Activated CD8-positive, alpha-beta memory T cell treated with anti-CD3 and anti-CD28 coated beads for 4 hours (primary cell): ENCODE measurements at places on chromosomes 13 and 19.
A peak's percentile ranks its signal among the peaks of the same experiment; 100 is the strongest.

DNA sequence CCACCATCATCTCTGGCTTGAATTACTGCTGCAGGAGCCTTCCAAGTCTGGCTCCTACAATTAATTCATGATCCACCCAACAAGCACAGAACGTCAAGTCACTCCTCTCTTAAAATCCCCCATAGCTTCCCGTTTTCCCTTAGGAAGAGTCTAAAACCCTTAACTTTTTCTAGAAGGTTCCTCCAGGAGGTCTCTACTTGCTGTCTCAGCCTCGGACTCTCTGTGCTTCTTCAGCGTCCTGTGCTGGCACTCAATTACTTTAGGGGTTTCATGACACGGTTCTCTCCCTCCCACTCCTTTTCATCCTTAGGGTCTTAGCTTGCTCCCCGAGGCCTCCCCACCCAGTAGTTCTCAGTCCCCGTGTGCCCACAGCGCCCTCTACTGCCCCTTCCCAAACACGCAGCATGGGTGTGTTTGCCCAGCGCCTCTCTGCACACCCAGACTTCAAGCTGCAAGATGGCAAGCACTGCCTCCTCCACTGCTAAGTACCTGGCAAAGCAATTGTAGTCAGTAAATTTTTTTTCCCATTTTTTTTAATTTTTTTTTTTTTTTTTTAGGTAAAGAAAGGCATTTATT is 25.8 kb upstream of the MAP3K10 start:
- peak; percentile 46 for DNase-seq

DNA sequence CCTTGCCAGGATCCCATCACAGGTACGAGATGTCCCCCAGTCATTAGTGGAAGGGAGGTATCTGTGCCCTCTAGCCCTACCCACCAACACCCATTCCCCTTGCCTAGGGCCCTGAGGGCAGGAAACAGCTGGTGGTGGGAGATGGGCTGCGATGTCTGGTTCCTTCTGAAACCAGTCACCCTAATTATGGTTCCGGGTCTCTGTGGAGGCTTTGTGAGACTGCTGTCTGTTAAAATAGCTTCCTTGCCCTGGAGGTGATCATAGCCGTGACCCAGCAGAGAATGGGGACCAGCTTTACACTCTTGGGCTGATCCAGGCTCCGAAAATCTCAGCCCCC is 5.5 kb downstream of the ALDH16A1 start:
- no peak for DNase-seq

DNA sequence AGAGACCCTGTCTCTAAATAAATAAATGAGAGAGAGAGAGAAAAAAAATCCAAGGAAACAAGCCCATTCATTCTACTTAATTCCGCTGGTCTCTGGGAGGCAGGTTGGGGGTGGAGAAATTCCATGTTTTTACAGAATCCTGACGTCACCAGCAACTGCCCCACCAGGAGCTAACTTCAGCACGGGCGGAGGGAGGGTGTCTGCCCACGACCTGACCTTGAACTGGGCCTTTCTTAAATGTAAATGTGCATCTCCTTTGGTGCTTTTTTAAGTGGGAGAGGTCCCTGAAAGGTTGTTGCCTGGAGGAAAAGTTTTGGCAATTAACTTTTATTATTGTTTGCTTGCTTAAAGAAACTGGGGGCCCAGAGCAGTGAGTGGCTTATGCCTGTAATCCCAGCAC is 15.5 kb downstream of the KLF2 start:
- no peak for DNase-seq

- DNase-seq = peak; percentile 46
Measured at GRCh38 chr19:55166530-55167268, at the start of gene DNAAF3. TSS of gene DNAAF3 (minus strand) at chr19:55166613. CDS start at chr19:55166413, 200 bp downstream.

GRCh38 chr19:13823901-13824300 is 28.7 kb downstream of the ZSWIM4 start:
- no peak for DNase-seq

- DNase-seq = no peak
Measured at GRCh38 chr19:49624967-49625910, 14.7 kb downstream of the RRAS start.

- no peak for DNase-seq
Measured at GRCh38 chr19:28424077-28424476, 788.9 kb downstream of the UQCRFS1 start.

DNA sequence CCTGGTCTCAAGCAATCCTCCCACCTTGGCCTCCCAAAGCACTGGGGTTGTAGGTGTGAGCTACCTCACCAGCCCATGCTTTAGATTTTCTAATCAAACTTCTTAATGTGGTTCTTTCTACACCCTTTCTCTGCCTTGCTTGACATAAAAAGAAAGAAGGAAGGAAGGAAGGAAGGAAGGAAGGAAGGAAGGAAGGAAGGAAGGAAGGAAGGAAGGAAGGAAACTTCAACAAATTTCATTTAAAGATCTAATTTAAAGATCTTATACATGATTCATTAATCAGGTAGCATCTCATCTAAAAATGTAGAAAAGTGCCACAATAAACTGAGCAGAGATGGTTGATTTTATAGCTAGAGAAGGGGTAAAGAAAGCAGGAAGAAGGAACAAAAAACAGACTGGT is 215.0 kb downstream of the DIAPH3 start:
- DNase-seq = no peak

DNA sequence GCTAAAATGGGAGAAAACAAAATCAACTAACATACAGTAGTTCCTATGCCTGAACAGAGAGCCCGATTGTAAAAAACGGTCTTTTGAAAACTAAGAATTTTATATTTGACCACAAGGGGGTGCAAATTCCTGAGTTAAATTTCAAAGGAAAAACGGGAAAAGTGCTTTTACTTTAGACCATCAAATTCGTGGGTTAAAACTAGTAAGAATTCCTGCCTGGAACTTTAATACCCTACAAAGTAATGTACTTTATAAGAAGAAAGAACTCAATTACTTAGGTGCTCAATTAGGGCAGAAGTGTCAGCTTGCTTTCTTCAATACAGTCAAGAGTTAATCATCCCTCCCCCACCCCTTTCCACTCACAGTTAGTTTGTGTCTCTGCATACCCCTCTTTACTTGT is 69.8 kb downstream of the KCNRG start:
- DNase-seq = no peak

GRCh38 chr13:65461590-65461989 is 1768.5 kb downstream of the PCDH9 start:
- DNase-seq = no peak

DNA sequence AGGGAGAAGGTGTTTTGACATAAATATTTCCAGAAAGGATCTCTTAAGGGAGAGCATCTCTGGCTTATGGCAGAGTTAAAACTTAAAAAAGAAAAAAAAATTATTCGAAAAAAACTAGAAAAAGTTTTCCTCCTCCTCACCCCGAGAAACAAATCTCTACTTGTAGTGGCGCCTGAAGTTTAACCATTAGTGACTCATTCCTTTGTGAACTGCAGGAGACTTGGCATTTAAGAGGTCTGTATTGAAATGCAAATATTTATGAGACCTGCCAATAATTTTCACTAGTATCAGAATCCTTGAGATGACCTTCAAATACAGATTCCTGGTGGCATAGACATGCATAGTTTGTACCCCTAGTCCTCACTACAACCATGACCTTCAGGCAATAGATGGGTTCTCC is 64.9 kb upstream of the MED4 start:
- DNase-seq = no peak

DNA sequence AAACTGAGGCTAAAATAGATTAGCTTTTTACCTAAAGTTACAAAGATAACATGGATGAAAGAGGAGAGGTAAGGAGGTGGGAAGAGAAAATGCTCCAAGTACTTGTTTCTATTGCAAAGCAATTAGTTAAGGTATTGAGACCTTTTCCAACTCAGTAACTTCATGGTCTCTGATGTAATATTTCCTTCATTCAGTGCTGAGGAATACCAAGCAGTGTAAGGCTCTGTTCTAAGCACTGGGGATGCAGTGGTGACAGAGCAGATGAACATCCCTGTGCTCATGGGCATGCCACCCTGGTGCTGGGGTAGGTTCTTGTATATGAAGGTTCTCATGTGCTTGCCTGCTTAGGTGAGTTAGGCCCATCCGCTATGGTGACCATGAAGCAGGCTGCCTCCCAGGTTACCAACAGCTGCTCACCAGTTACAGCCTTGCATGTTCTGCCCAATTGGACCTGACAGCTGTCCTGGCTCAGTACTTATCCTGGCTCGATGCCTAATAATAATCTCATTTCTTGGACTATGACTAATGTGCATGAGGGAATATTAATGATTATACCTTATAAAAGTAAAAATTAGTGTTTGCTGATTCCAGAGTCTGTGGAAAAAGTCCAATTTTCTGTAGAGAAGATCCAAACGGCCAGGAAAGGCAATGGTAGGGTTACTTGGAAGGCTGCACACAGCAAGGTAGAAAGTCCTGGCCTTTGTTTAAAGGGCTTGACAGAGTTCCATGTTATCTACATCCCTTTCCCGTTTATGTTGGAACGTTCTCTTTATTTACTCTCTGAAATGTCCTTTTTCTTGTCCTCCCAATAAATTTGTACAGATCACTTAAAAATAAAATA is 48.3 kb downstream of the LATS2 start:
- no peak for DNase-seq

DNA sequence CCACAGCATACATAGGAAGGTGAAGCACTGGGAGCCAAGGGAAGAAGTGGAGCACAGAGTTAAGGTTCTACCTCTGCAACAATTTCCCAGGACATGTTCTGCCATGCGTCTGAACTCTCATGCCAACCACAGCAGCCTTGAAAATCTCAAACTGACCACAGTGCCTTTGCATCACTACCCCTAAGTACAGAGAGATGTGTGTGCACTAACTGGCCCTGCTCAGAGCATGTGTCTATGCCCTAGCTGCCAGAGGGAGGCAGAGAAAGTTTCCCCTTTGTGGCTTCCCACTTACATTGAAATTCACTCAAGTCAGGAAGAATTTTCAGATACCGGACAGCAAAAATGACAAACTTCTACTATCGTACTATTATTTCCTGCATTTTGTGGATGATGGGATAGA is 26.8 kb upstream of the WDFY2 start:
- no peak for DNase-seq

DNA sequence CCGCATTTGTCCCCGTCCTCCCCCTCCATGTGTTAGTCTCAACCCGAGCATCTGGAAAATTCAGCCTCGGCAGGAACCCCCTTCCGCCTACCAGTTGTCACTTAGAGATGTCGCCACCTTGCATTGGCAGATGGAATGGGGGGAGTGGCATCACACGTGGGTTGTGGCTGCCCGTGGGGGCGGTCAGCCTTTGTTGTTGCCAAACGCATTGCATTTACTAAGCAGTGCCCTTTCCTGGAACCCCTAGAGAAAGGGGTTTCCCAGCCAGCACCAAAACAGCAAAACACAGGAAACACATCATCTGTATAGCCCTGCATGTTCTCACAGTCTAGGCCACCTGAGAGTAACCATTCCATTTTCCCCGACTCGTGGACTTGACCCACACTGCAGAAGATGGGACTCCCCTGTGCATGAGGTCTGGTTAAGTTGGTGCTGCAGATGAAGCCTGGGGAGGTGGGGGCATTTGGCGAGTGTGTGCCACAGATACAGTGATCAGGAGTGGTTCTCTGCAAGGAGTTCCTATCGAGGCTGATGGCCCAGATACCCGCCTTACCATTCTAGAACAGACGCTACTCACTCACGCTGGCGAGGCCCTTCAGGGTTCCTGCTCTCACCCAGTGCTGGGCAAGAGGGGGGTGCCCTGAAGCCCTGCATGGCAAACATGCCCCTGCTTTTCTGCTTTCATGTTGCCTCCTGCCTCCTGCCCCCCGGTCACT is 38.3 kb downstream of the TMED1 start:
- DNase-seq = peak; percentile 89

DNA sequence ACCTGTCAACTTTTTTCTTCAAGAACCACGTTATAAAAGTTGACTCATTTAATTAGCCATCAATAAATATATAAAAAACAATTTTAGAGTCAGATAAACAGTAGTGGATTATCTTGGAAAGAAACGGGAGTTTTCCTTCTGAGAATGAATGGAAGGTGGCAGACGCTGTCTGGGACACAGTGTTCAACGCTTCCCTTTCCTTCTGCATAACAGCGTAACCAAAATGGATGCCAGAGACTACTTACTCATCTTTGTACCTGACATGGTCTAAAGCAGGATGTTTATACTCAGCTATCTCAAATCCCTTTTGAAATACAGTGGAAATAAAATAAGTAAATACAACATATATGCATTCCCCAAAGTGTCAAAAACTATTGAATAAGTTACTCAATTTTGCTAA is 195.2 kb downstream of the LHFPL6 start:
- DNase-seq = no peak

DNA sequence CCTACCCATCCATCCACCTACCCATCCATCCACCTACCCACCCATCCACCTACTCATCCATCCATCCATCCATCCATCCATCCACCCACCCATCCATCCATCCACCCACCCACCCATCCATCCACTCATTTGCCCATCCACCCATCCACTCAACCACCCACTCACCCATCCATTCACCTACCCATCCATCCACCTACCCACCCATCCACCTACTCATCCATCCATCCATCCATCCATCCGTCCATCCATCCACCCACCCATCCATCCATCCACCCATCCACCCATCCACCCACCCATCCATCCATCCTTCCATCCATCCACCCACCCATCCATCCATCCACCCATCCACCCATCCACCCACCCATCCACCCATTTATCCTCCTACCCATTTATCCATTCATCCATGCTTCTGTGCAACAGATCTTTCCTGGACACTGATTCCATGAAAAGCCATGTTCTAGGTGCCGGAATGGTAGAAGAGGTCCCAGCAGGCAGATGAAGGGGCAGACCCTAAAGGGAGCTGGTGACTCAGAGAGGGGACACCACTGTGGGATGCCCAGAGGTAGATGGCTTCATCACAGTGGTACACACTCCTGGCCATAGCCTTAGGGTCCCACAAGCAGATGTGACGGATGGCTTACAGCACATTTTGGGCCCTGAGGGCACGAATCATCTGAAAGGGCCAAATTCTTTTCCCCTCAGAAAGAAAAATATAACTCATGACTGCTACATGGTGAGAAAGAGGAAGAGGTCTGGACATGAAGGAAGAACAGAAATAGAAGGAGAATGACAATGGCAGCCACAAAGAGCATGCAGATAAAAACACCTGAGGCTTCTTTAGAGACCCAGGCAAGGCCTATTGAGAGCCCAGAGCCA is 76.0 kb downstream of the KCTD15 start:
- DNase-seq = no peak

DNA sequence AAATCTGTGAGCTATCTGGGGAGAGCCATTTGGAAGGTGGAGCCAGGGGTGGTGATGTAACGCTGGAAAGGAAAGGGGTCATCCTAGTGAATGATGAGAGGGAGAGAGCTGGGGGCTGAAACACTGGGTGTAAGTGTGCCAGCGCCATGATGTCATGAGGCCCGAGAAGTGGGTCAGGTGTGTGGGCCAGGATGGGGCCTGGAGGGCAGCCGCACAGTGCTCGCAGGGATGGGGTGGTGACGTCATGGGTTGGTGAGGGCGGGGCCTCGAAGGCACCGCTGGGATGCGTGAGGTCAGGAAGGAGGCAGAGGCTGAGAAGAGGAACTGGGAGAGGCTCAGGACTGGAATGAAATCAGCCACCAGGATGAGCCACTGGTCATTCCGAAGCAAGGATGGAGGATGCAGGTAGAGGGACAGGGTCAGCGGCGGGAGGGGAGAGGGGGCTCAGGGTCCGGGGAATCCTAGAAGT is 4.4 kb downstream of the CCDC61 start:
- DNase-seq = no peak
